Activated CD8-positive, alpha-beta memory T cell treated with anti-CD3 and anti-CD28 coated beads for 1 hour (primary cell): ENCODE measurements at places on chromosomes 6 and 20.

DNA sequence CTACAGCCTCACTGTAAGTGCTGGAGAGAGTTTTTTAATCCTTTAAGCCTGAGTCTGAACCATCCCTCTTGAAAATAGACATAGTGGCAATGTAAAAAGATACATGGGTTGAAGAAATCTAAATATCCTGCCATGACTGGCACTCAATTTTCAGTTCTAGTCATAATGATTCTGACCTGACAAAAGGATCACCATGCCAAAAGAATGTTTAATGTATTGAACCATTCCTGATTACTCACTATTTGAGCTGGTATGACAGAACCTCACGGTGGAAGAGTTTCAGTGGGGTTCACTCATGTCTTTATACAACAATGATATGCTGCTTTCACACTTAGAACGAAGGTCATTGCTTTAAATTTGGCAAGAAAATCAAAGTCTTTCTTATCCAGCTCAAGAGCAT lies 93.4 kb downstream of the HIVEP2 start:
- DNase-seq = no peak

DNA sequence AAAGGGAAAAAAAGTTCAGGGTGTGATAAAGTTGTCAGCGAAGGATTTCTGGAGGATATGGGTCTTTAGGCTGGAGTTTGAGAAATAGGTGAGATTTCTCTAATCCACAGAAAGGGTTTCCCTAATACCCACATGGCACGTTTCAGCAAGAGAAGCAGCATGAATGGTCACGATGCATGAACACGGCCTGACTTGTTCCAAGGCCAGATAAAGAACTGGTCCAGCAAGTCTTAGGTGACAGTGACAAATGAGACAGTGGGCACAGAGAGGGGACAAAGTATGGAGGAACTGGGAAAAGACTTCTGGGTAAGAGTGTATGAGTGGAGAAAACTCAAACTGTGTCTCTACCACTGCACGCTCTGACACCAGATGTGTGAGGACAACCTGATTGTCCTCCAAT lies 262.0 kb upstream of the FOXQ1 start:
- no peak for DNase-seq

DNA sequence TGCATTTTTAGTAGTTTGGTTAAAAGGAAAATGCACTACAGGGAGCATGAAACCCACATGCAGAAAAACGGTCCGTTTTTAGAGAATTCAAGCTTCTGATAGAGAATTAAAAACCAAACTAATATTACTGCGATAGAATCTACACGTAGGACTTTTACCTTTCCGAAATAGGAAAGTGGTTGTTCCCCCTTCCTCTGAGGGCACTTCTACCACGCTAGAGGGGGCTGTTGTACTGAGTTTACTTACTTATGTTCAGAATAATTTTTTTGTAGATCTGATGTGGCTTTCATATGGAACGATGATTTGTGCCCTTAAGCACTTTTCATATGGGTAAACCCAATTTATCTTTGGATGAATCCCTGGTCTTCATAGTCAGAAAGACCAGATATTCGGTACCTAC lies 264.3 kb upstream of the PLN start:
- DNase-seq = peak; percentile 10

- DNase-seq = no peak
These were observed 85.5 kb downstream of the IMPG1 start for GRCh38 chr6:75986935-75987334.

DNA sequence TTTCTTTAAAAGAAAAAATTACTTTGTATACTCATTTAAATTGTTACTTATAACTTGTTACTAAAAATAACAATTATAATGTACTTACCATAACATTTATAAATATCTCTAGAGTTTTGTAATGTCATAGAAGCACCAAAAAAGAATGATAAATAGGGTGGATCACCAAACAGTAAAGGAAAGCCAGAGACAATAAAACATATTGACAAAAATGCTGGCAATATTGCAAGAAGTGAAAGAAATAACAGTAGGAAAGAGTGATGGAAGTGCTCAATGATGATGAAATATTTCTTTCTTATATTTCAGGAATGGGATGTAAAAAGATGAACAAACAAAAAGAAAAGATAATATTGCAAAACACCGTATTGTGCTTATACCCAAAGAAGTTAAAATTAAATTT lies 301.7 kb downstream of the CENPW start:
- no peak for DNase-seq

DNA sequence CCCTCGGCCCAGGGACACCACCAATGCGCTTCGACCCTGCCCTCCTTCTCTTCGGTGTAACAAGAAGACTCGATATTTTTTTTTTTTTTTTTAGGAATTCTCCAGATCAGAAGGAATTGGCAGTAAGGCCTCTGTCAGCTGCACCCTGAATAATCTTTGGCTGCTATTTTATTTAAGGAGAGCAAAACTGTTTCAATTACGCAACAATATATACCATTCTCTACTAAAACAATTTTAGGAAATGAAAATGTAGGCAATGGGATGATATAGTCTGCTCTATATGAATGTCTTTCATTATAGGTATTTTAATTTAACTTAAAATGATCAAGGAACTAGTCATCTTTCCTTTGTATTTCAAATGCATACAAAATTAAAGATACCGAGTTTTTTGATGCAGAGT lies 13.3 kb downstream of the ZCCHC3 start:
- DNase-seq = no peak

DNA sequence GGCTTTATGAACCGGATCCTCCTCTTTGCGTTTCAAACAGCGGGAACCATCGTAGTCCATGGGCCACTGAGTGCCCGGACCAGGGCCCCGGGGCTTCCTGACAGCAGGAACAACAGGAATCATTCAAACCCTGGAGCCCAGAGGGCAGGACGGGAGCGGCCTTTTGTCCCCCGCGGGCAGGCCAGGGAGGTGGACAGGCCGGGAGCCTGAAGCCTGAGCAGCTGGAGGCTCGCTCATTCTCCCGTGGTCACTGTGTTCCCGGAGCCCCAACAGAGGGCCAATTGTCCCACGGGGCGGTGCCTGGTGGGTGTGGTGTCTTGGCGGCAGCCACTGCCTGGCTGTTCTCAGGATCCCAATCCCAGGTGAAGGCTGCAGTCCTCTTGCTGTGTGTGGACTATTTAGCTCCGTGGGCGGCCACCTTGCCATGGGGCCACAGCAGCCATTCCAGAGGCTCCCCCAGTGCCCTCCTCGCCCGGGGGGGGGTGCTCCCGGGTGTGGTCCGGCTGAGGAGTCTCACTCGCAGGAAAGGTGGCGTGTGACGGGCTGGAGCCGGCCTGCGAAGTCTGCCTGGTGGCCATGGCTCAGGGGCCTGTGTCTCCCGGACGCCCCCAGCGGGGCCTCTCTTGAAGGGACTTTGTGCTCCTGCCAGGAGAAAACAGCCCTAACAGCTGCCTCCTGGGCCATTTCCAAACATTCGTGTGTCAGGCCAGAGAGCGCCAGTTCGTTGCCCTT lies 77.2 kb upstream of the BHLHE23 start:
- no peak for DNase-seq

- no peak for DNase-seq
These were observed 65.2 kb upstream of the UST start for GRCh38 chr6:148681666-148682065.

DNA sequence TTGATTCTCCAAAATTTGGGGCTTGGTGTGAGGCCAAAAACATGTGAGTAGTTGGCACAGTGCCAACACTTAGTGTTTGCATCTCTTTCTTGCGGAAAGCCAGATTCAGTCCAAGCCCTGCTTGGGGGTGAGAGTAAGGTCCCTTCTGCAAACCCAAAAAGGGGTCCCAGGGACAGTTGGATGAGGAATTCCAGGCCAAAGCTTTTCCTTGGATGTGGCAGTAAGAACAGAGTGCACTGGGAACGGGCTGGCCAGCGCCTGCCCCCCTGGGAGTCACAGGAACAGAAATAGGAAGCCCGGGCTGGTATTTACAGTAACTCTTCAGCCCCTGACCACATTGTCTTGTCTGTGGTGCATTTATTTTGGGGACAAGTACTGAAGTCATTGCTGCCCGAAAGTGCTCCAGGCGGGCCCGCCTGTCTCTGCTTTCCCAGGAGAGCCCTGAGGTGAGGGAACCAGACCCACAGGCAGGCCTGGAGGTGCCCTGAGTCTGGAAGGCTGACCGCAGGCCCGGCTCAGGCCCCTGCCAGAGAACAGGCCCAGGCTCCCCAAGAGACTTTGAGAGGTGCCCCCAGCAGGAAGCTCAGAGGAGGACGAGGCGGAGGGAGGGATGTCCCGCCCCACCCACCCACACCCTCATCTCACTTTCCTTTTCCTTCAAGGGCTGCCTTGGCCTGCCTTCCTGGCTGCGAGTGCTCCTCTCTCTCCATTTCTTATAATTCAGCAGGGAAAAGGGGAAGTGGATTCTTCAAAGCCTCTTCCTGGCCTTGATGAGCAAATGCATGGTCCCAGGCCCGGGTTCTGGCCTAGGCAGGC lies 218.4 kb downstream of the MAFB start:
- DNase-seq = no peak

- DNase-seq = no peak
These were observed 33.4 kb upstream of the INSM1 start for GRCh38 chr20:20334489-20334888.

- no peak for DNase-seq
These were observed 979.8 kb upstream of the MANEA start for GRCh38 chr6:94597487-94597886.

GRCh38 chr6:168157272-168158212 lies 78.5 kb upstream of the FRMD1 start:
- DNase-seq = no peak

- DNase-seq = no peak
These were observed 210.8 kb upstream of the EXOC2 start for GRCh38 chr6:903761-904160.

DNA sequence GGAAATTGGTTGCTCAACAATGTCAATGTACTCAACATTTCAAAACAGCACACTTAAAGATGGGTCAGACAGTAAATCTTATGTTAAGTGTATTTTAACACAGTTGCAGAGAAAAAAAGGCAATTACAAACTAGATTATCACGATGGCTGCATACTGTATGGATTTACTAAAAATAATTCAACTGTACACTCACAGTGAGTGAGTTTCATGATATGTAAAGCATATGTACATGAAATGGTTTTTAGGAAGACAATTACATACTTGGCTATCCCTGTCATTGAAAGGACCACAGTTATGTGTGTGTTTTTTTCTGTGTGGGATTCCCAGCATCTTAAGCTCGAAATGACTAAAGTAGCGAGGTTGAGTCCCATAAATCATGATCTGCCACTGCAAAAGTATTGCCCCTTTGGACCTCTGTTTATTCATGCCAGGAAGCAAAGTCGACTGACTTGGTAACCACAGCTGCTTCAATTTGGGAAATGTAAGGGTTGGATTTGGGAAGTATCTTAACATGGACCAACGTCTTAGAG lies 5.5 kb upstream of the SALL4 start:
- DNase-seq = no peak

- no peak for DNase-seq
These were observed 41.6 kb upstream of the PMEPA1 start for GRCh38 chr20:57751411-57751810.

- DNase-seq = peak; percentile 31
These were observed 87.2 kb downstream of the FKBP5 start for GRCh38 chr6:35601331-35602132.

DNA sequence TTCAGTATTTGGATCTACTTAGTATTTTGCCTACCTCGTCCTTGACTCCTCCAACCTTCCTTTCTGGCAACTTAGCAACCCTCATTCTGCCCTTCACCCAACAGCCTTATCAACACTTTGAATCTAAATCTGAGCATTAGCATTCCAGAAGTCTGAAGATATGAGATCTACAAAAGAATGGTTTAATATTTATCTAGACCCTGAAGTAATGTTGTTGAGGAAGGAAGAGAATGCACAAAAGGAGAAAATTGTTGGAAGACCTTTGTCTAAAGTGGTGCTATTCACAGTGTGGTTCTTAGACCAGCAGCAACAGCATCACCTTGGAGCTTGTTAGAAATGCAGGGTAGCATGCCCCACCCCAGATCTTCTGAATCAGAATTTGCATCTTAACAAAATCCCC lies 198.2 kb upstream of the PLCB4 start:
- no peak for DNase-seq

- DNase-seq = no peak
These were observed 216.2 kb upstream of the PRDM1 start for GRCh38 chr6:105869835-105870440.

DNA sequence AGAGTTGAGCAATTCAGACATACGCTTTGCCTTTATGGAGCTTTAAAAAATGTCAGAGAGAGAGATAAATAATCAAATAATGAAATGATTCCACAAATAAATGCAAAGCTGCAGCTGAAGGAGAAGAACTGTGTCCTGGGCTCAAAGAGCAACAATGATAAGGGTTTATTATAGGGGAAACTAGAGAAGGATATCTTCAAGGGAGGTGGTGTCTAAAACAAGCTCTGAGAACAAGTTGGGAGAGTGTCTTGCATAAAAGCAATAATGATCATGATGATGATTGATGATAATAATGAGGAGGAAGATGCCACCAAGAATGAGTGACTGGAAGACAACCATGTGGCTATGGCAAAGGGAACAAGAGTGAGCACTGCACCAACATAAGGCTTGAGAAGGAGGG lies 164.3 kb downstream of the KIF16B start:
- DNase-seq = no peak

GRCh38 chr6:147700436-147701209 lies 192.1 kb downstream of the SAMD5 start:
- no peak for DNase-seq

- no peak for DNase-seq
These were observed 8.8 kb upstream of the RSPH3 start for GRCh38 chr6:159008656-159009288.

DNA sequence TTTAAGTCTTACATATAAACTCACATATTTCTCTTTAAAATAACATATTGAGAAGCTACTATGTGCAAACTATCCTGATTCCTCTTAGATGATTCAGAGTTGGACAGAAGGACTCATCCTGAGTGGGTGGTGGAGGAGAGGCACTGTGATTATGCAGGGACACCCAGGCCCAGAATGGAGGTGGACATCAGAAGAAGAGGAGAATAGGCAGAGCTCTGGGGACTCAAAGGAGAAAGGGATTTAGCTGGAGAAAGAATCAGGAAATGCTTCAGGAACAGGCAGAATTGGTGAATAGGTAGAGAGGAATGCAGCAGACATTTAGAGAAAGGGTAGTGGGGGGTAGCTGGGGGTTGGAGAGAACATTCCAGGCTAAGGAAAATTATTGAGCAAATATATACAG lies 17.4 kb downstream of the RCAN2 start:
- DNase-seq = no peak

GRCh38 chr20:32483351-32484224 lies 101.5 kb downstream of the NOL4L start:
- DNase-seq = peak; percentile 57

DNA sequence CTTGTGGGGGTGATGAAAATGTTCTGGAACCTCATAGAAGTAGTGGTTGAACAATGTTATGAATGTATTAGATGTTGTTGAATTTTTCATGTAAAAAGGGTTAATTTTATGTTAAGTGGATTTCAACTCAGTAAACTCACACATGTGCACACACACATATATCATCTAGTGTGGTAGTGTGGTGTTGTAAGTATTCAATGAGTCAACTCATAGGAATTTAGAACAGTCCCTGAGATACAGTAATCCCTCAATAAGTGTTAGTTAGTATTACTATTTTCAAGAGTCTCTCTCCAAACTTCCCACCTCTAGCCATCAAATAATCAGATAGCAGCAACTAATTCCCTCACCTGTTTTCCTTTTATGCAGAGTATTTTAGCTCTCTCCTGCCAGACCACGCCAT lies 563.1 kb upstream of the JARID2 start:
- DNase-seq = no peak
